Inflammatory macrophage treated with lipopolysaccharide for 4 hours (primary cell): ENCODE measurements at places on chromosomes 13 and 19.

DNA sequence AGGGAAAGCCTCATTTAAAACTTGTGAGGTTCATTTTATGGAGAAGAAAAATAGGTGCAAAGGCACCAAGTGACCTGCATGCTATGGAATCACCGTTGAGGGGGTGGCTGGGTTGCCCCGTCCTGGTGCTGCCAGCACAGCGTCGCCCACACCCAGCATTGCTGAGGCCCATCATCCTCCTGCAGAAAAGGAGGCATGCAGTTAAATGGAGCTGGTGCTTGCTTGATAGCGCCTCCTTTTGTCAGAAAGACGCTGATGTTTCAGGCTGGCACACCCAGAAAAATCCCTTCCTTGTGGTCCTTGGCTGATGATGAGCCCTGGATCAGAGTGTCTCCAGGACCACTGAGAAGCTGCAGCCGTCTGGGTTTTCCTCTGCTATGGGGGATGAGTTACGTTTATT, 36.9 kb downstream of the DHRS12 start:
- no peak for DNase-seq

DNA sequence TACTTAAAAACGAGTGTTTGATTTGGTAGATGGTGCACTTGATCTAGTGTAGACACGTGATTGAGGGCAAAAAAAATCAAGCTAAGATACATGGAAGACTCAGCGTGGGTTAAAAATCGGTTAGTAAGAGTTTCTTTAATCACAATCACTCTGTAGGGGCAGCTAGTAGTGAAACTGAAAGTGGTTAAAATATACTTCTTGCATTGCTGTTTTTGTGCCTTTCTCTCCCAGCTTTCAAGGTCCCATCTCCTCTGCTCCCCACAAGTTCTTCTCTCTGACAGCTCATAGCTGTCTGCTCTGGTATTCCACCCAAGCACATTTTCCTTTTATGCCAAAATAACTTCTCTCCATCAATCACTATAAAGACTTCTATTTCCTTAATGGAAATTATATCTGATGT, 1089.7 kb downstream of the EFNB2 start:
- DNase-seq = no peak

DNA sequence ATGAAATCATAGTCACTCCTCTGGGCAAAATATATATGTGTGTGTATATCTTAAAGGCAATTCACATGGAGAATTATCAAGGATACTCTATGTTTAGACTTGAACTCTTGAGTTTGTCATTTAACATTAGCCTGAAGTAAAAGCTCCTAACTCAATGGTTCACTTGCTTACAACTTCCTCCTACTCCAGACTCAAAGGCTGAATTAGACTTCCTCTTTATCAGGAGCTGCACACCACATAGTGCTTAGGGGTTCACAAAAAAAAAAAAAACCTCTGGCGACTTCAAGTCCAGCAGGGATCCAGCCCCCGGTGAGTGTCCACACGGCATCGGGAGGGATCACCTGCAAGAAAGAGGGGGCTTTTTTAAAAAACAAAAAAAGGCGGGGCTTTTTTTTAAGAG, 68.2 kb upstream of the LSM14A start:
- DNase-seq = peak; percentile 49

DNA sequence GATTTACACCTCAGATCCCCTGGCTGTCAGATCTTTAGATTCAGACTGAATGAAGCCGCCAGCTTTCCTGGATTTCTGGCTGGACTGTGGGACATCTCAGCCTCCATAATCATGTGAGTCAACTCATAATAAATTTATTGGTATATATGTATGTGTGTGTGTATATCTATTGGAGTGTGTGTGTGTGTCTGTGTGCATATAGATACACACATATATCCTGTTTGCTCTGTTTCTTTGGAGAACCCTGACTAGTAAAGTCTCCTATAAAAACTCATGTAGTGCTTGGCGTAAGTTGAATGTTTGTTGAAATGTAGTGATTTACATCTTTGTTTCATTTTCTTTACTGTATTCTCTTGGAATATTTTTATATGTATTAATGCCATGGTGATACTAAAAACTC, 499.5 kb upstream of the KLF12 start:
- no peak for DNase-seq

DNA sequence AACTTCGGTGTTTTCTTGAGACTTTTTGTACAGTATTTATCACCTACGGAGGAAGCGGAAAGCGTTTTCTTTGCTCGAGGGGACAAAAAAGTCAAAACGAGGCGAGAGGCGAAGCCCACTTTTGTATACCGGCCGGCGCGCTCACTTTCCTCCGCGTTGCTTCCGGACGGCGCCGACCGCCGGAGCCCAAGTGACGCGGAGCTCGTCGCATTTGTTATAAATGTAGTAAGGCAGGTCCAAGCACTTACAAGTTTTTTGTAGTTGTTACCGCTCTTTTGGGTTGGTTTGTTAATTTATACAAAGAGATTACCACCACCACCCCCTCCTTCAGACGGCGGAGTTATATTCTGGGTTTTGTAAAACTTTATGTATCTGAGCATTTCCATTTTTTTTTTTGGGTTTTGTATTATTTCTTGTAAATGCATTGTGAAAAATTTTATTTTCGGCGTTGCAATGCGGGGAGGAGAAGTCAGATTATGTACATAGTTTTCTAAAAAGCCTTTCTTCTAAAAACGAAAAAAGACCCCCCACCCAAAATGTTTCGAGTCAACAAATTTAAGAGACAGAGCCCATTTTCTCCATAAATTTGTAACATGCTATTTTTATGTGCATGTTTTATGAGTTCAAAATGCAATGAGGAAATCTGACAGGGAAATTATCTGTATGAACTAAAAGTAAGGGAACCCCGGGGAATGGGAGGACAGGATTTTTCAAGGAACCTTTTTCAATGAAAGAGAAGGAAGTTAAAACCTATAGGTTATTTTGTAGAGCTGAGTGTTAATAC, 2.3 kb downstream of the SOX1 start:
- no peak for DNase-seq

GRCh38 chr19:51691584-51692428, 1.3 kb upstream of the SPACA6 start:
- no peak for DNase-seq

DNA sequence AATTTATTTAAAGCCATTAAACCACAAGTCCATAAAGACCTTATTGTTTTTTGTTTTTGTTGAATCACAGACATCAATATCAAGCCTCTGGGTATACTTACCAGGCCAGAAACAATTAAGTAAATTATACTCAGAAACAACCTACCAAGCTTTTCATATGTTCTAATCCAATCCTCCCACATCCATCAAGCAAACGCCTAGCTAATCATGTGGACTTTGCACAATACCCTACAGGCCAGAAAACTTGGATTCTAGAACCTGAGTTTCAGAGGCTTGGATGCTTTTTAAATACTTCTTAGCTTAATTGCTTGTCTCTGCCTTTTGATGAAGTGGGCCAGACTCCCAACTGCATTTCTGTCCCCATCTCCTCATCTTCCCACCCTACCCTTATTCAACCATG, 39.9 kb downstream of the TGDS start:
- DNase-seq = no peak

DNA sequence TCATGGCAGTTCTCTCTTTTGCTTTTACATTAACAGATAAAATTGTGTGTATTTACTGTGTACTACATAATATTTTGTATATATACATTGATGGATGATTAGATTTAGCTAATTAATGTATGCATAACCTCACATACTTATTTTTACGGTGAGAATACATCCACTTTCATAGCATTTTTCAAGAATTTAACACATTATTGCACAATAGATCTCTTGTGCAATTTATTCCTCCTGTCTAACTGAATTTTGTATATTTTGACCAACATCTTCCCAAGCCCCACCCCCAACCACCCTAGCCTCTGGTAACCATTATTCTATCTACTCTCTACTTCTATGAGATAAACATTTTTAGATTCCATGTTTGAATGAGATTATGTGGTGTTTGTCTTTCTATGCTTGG, 194.7 kb downstream of the RBM26 start:
- no peak for DNase-seq

DNA sequence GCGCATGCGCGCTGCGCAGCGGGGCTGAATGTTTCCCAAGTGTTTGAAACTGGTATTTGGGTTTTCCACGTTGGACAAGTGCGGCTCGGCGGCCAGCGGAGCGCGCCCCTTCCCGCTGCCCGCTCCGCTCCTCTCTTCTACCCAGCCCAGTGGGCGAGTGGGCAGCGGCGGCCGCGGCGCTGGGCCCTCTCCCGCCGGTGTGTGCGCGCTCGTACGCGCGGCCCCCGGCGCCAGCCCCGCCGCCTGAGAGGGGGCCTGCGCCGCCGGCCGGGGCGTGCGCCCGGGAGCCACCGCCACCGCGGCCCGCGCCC, at the start of gene ING1:
Gene ING1 (plus strand): TSS at position 59 of the 311 bp plus-strand sequence. CDS start 450 bp downstream, outside the sequence.
- DNase-seq = no peak

- DNase-seq = no peak
Measured at GRCh38 chr19:57648331-57649003, 15.5 kb downstream of the ZNF211 start.

- peak; percentile 71 for DNase-seq
Measured at GRCh38 chr13:49935171-49936074, 717 bp downstream of the SPRYD7 start.

- DNase-seq = no peak
Measured at GRCh38 chr13:105991622-105992277, 543.7 kb downstream of the EFNB2 start.

DNA sequence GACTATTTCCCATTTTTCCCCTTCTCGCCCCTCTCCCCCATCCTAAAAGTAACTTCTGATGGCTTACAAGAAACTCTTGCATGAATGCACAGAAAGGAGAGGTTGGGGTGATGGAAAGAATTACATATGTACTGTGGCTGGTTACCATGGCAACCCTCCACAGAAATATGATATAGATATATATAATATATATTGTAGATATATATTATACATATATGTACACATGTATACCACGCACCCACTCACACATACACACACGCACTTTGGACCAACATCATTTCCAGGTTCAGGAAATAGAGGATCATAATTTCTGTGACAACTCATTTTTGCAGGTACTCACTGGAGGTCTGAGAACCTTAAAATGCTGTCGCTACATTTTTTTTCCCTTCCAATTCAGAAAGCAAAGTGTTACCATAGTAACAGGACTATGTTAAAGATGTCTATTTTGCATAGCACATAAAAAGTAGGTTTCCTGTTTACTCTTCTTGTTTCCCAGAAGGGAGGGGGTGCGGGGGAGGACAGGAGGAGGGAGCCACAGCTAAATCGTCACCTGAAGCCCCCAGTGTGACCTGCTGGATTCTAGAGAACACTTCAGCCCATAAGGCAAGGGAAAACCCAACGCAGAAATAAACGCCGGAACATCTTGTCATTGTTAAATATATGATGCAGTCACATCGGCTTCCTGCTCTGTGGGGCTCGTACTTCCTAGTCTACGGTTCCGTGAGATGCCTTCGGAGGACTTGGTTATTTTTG, 44.7 kb downstream of the EFNB2 start:
- DNase-seq = no peak

DNA sequence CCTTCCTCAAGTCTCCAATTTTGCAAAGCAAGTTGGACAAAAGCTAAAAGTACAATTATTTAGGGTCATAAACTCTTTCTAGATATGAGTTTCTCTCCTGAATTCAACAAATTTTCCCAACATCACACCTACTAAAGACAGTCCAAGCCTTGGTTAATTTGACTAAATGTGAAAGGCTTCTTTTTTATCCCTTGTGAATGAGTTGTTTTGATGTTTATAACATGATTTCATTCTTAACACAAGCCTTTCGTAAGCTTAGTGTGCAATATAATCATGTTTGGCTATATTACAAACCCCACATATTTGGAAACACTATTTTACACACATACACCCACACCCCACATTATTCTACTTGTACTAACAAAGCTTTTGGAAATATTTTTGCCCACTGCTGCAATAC, 57.3 kb downstream of the ZC3H13 start:
- no peak for DNase-seq

GRCh38 chr13:31224963-31225559, 25.3 kb downstream of the B3GLCT start:
- DNase-seq = no peak

DNA sequence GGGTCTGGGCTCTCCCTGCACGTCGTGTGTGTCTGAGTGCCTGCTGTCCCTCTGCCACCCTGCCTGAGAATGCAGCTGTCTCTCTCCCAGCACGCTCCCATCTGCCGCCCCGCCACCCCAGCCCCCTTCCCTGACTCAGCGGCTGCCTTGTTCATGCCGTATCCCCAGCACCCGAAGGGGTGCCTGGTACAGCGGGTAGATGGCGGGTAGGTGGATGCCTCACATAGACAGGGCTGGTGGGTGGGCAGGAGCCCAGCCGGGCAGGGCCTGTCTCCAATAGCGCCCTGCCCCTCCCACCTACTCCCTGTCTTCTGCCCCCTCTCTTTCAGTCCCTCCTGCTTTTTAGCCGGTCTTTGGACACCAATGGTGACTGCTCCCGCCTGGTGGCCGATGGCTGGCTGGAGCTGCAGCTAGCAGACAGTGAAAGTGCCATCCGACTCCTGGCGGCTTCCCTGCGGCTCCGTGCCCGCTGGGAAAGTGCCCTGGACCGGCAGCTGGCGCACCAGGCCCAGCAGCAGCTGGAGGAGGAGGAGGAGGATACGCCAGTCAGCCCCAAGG, 30.3 kb downstream of the DHX34 start:
- no peak for DNase-seq

DNA sequence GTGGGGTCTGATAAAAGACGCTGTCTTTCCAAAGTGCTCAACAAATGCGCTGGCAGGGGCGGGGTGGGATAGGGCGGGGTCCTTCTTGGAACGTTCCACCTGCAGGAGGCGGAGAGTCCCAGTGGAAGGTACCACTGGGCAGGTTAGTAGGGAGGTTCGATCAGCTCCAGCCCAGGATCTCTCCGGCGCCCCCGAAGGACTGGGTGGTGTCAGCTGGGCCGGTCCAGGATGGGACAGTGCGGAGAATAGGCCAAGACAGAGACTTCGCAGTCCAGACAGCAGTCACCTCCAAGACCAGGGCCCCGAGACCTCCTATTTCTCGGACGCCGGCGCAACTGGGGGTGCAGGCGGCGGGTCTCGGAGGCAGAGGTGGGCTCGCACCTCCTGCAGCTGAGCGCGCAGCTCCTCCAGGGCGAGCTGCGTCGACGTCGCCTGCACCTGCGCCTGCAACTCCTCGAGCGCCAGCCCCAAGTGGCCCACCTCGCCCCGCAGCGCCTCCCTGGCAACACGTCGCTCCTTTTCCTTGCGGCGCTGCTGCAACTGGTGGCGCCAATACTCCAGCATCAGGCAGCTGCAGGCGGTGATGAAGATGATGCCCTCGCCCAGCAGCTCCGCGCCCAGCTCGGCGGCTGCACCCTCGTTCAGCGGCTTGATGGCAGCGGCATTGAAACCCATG, 21.6 kb downstream of the VASP start:
- DNase-seq = no peak

DNA sequence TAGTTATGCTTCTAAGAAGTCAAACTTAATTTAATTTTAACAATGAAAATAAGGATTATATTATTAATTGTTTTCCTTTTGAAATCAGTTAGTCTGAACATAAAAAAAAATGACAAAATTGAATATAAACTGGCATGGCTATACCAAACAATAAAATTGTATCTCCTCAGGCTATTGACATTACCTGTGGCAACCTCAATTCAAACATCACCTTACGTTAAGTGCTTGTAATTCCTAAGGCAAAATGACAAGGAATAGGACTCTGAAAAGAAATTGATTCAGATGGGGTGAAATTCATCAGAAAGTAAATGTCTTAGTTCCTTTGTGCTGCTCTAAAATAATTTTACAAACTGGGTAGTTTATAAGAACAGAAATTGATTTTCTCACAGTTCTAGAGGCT, 89.5 kb downstream of the SLITRK6 start:
- DNase-seq = no peak
